Type B pancreatic cell (in vitro differentiated cells): ENCODE measurements at places on chromosomes 3 and 15. TPM values are rescaled to one million over a fixed set of nuclear protein-coding genes. Genes with fewer than 3 reads are reported as not detected.
A peak's percentile ranks its signal among the peaks of the same experiment; 100 is the strongest.

DNA sequence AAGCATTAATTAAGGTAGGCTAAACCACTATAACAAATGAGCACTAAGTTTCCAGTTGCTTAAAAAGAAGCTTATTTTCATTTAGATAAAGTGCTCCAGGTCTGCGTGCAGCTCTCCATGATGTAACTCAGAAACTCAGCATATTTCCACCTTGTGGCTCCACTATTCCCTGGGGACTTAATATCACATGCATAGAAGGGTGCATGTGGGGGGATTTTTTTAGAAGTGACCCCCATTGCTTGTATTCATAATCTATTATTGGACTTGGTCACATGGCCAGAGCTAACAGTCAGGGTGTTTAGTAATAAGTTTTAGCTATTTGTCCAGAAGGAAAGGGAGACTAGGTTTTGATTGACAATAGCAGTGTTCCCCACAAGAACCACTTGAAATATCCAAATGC, 86.8 kb downstream of the TMCO5A start:
- no peaks in the 10 kb centered on the region for H3K27me3 ChIP-seq
- no peaks in the 10 kb centered on the region for H3K4me1 ChIP-seq
- H3K27ac ChIP-seq = no peak overlapping the region
- DNase-seq = no peak
- H3K4me3 ChIP-seq = no peak overlapping the region

DNA sequence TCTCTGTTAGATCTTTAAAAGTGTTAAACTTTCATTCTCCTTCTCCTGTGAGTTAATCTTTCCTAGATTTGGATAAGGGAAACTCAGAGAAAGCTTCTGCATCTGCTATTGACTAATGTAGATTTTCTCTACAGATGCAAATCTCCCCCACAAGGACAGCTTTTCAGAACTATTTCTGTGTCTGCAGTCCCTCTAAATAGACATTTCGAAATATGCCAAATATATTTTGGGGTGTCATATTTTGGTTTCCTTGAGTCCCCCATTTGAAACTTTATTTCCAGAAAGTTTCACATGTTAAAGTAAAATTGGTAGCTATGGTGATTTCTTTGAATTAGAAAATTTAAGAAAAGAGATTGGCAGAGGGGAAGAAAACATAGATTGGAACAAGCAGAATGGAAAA, 852.3 kb upstream of the ALCAM start:
- no peak overlapping the region for H3K27ac ChIP-seq
- no peak overlapping the region for H3K4me3 ChIP-seq
- DNase-seq = no peak
- peaks cover 10% of the 10 kb centered on the region for H3K4me1 ChIP-seq

GRCh38 chr3:151096716-151097115, 11.3 kb downstream of the MED12L start:
- no peaks in the 10 kb centered on the region for H3K27me3 ChIP-seq
- H3K4me1 ChIP-seq = peaks cover 6% of the 10 kb centered on the region
- H3K4me3 ChIP-seq = no peak overlapping the region
- peaks cover 9% of the 10 kb centered on the region for H3K36me3 ChIP-seq
- DNase-seq = no peak
- H3K27ac ChIP-seq = no peak overlapping the region

DNA sequence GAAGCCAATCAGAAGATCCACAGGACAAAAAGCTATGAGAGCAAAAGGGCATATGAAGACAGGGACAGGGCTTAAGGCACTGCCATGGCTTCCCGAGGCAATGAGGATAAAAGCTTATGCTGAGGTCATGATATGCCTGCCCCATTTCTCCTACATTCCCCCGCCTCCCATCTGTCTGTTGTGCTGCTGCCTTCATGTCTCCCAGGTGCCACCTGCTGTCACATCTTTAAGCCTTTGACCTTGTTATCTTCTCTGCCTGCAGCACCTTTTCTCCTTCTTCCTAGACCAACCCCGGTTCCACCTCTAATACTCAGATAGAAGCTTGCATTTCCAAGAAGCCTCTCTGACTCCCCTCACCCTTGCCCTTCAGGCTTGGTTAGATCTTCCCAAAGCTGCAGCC, 213.8 kb downstream of the ARRDC4 start:
- H3K4me1 ChIP-seq = peaks cover 11% of the 10 kb centered on the region
- H3K4me3 ChIP-seq = no peak overlapping the region
- H3K36me3 ChIP-seq = no peaks in the 10 kb centered on the region
- no peak for DNase-seq

DNA sequence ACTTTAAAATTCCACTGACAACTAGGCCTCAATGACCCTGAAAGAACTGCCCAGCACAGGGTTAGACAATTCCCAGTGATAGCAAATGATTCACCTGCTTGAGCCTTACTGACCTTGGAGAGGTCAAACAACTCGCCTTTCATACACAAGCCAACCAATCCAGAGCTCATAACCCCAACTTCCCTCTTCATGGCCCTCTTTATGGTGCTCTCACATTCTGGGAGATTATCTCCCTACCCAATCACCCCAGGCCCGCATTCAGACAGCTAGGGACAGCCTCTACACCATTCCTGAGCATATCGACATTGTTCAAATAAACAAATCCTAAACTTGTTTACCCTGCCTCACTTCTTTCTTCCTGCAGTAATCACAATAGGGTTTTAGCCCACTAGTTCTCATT, 32.2 kb upstream of the COLQ start:
- no peaks in the 10 kb centered on the region for H3K4me1 ChIP-seq
- DNase-seq = no peak
- no peaks in the 10 kb centered on the region for H3K27me3 ChIP-seq
- H3K27ac ChIP-seq = no peak overlapping the region

DNA sequence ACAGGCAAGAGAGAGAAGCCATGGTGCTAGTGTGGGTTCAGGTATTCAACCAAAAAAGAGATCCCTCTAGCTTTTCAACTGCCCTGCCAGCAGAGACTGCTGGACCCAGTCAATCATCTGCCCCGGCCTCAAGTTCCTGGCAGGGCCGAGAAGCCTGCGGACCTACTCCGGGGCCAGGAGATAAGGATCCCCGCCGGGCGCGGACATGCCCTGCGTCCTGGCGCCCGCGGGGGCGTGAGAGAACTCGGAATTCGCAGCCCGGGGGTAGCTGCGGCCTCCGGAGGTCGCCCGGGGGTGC, 821 bp upstream of the MAGI1 start:
- peaks cover 6% of the 10 kb centered on the region for H3K36me3 ChIP-seq
- peaks cover 7% of the 10 kb centered on the region for H3K27me3 ChIP-seq

DNA sequence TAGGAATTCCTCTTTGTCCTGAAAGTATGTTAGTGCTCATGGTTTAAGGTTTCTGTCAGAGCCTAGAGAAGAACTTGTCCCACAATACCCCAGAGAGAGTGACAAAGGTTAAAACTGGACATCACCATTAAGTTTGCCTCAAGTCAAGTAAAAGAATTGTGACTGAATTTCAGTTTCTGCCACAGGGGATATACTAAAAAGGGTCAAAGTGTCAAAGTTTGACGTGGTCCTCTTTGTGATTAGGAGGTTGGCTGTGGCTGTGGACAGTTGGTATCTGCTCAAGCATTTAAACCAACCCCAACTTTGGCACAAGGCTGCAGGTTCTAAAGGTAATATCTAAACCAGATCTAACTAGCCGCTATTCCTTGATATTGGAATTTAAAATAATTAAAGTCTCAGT, 26.1 kb downstream of the FMN1 start:
- H3K4me1 ChIP-seq = no peaks in the 10 kb centered on the region
- no peak for DNase-seq
- H3K27ac ChIP-seq = no peak overlapping the region
- H3K36me3 ChIP-seq = peaks cover 5% of the 10 kb centered on the region
- no peak overlapping the region for H3K4me3 ChIP-seq

DNA sequence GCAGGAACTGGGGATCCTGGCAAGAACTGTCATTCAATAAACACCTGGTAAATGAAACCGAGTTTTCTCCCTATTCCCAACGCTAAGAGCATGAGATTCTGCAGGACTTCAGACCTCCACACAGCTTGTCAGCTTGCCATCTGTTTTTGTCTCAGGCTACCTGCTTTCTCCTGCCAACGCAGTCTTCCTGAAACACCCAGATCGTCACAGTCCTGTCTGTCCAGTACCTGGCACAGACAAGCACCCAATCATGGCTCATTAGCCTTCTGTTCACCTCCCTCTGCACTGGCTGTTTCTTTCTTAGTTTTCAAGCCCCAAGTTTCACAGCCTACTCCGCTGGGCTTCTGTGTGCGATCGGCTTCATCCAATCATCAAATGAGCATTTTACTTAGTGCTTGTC, 5.0 kb downstream of the SLC12A8 start:
- H3K4me1 ChIP-seq = peaks cover 9% of the 10 kb centered on the region
- DNase-seq = no peak
- peaks cover 10% of the 10 kb centered on the region for H3K27me3 ChIP-seq
- no peak overlapping the region for H3K4me3 ChIP-seq
- H3K27ac ChIP-seq = peak overlapping the region; percentile 48

GRCh38 chr15:80880086-80880485, 100.9 kb downstream of the CEMIP start:
- no peak for DNase-seq
- H3K36me3 ChIP-seq = no peaks in the 10 kb centered on the region
- H3K4me1 ChIP-seq = no peaks in the 10 kb centered on the region
- H3K27me3 ChIP-seq = peaks cover 6% of the 10 kb centered on the region

DNA sequence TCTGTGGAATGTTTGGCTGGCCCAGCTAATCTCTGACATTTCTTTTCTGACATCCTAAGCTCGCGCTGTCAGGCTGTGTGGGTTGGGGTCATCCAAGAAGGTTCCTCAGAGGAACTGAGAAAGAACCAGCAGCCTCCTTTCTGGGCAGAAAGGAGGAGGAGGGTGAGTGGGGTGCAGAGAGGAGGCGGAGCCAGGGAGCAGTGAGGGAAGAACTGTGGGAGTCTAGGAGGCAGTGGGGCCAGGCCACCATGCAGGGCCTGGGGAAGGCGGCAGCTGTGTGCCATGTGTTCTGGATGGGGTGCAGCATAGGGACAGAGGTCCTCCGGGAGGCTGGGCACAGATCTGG, 5.3 kb downstream of the SEMA7A start:
- peaks cover 13% of the 10 kb centered on the region for H3K4me1 ChIP-seq
- DNase-seq = no peak
- H3K4me3 ChIP-seq = no peak overlapping the region
- peak overlapping the region; percentile 43 for H3K27ac ChIP-seq
- no peaks in the 10 kb centered on the region for H3K36me3 ChIP-seq

DNA sequence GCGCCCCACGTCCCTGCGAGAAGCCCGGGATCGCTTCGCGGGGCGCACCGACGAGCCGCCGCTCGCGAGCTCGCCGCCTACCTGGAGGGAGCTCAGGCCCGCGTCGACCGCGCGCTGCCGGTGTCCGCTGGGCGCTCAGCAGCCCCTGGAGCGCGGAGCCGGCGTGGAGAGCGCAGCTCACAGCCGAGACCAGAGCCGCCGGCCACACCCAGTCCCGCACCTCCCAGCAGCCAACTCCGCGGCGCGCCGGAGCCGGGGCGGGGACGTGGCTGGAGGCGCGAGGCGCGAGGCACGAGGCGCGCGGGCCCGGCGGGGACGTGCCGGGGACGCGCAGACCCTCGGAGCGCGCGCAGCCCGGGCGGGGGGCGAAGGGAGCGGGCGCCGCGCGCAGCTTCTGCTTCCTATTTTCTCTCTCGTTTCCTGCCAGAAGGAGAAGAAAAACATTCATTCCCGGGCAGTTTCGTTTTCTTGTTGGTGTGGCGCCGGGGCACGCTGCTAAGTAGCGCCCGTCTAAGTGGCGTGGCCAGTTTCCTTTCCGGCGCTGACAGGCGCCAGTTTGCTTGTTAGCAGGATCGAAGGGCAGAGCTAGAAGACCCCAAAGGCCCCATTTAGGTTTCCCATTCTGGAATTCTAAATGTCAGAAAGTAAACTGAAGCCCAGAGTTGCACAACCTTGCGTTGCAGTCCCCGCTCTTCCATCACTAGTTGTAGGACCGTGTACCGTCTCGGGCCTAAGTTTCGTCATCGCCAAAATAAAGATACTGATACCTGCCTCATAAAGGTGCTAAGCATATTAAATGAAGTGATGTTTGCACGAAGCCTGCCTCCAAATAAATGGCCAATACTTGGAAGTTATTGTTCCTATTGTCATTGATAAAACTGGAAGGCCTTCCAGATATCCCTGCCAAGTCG, at the start of gene GNB4:
Gene GNB4 (minus strand): TSS at position 206 of the 911 bp plus-strand sequence. CDS start 25,270 bp downstream, outside the sequence.
- peak; percentile 92 for DNase-seq
- peak within 1 kb of the TSS; percentile 92 for H3K4me3 ChIP-seq
- peaks cover 32% of the 10 kb centered on the region for H3K27me3 ChIP-seq
- peaks cover 29% of the 10 kb centered on the region for H3K4me1 ChIP-seq
- peaks cover 4% of the 10 kb centered on the region for H3K36me3 ChIP-seq
- H3K27ac ChIP-seq = peak within 1 kb of the TSS; percentile 94

The SMCO1 gene
- total RNA-seq = not detected in 2 replicates

The PYGO1 gene
- 7.7 and 29.0 TPM in 2 replicates for total RNA-seq

The STRIT1 gene
- total RNA-seq = 0.33 TPM in 1 of 2 replicates, not detected in the other

The FBXL22 gene
- 0.45 and 1.1 TPM in 2 replicates for total RNA-seq

The GOLGA8T gene
- 0.19 and 0.99 TPM in 2 replicates for total RNA-seq

The SLC12A8 gene
- total RNA-seq = 6.8 and 13.8 TPM in 2 replicates

The UTS2B gene
- 0.58 TPM in 1 of 2 replicates, not detected in the other for total RNA-seq

The GOLGA6B gene
- not detected in 2 replicates for total RNA-seq

The CAPN3 gene
- 10.6 and 12.3 TPM in 2 replicates for total RNA-seq

The ALPK3 gene
- 9.6 and 10.8 TPM in 2 replicates for total RNA-seq
